MCF 10A (cell line): ENCODE measurements at places on chromosomes 4 and X. TPM values are rescaled to one million over a fixed set of nuclear protein-coding genes. Genes with fewer than 3 reads are reported as not detected.

The ZFYVE28 gene
- 1.6 and 2.5 TPM in 2 replicates for total RNA-seq

The NAA11 gene
- not detected in 2 replicates for total RNA-seq

The NRK gene
- 0.16 and 0.25 TPM in 2 replicates for total RNA-seq

The SLIT2 gene
- 8.4 and 10.2 TPM in 2 replicates for total RNA-seq

The ITGB1BP2 gene
- 1.4 and 2.6 TPM in 2 replicates for total RNA-seq

The TRIML2 gene
- 4.9 and 6.7 TPM in 2 replicates for total RNA-seq

The RASL11B gene
- total RNA-seq: 1.7 and 2.6 TPM in 2 replicates

The TKTL2 gene
- total RNA-seq: not detected in 2 replicates

The AADAT gene
- 6.4 and 6.9 TPM in 2 replicates for total RNA-seq
